Peyer's patch (tissue), 4 donors: ENCODE measurements at places on chromosomes 6 and 20. TPM values are rescaled to one million over a fixed set of nuclear protein-coding genes. Genes with fewer than 3 reads are reported as not detected.

The KIF6 gene
- 0.83 TPM for total RNA-seq

The GDAP1L1 gene
- total RNA-seq = 1.2 TPM

The SLC17A4 gene
- total RNA-seq = 92.9 TPM

The GNRH2 gene
- total RNA-seq = not detected

The PI16 gene
- 1.5 TPM for total RNA-seq

The LY6G6D gene
- not detected for total RNA-seq

The ANKEF1 gene
- 10.2 TPM for total RNA-seq

- DNase-seq = peak; percentile 93
Observed at GRCh38 chr20:34558320-34559218, at the start of gene MAP1LC3A. Gene MAP1LC3A (plus strand): TSS chr20:34558718. CDS start chr20:34558869, 151 bp downstream.

- DNase-seq = no peak
Observed at GRCh38 chr6:158560836-158561320, 987 bp downstream of the TMEM181 start.

- no peak for DNase-seq
Observed at GRCh38 chr6:170032197-170032596, 258.7 kb downstream of the DLL1 start.

DNA sequence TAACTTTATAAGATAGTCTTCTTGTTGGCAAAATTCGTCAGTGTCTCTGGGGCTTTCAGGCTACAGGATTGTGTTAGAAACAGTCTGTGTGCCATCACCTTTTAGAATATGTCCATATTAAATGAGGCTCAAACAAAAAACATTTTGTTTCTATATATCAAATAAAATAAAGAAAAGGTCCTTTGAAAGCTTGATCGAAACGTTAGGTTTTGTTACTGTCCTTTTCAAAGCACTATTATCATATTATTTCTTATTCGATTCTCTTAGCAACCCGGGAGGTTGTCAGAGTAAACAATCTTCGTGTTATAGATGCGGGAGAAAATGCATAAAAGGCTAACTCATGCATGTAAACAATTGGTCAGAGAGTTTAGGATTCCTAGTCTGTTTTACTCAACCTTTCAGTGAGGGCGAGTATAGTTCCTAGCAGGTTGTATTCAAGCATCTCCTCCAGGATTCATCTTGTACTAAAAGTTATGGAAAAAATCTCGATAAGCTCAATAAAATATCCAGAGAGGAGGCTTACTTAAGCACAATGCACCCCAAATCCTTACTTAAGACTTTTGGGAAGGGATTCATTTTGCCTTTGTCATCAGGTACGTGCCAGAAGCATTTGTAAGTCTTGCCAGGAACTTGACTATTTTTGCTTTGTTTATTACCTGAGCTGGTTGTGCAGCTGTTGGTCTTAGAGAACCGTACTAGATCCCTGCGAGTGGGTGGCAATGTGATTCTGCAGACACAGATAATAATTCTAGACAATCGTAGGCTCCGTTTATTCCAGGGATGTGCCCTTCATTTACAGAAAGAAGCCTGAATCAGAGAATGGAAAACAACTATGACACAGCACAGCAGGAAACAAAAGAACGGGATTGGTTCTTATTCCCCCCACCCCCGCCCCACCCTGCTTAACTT is 159.6 kb upstream of the ZNF217 start:
- DNase-seq = no peak

- no peak for DNase-seq
Observed at GRCh38 chr20:22217712-22218352, 366.5 kb downstream of the FOXA2 start.

DNA sequence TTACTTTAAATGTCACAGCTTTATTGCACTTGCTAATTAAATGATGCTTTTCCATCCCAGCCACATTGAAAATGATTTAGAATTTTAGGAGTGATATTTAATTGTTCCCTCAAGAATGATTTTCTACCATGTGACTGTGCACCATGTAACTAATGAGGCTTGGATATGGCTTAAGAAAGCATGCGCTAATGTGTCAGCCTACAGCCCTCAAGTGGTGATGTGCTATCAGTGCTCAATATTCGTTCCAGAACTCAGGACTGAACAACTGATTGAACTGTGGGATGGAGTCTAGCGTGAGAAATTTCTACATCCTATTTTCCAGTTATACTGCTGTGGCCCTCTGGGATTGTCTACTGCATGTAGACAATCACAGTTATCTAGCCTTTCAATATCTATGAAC is 71.5 kb downstream of the PKIB start:
- DNase-seq = no peak

DNA sequence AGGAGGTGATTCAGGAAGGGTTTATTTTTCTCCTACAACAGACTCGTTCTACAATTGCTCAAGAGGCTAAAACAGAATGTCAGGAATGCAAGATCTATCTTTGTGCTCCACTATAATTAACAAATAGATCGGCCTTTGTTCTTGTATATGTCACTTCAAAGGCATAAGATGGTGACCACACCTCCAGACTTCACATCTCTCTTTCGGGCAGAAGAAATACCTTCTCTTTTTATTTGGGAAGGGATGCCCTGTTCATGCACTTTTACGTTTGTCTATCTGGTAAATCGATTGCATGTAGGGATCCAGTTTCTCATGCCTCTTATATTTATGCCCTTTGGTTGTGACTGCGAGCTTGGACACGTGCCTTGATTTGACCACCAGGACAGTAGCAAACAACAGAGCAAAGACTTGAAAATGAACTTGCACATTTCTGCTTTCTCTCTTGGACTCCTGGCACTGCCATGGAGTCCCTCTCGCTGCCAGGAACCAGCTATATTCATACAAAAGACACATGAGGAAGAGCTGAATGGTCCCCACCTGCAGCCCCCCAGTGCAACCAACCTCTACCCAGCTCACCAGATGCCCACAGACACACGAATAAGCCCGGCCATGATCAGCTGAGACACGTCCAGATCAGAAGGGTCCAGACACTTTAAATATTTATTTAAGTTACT is 219.8 kb upstream of the STXBP5 start:
- DNase-seq = no peak

DNA sequence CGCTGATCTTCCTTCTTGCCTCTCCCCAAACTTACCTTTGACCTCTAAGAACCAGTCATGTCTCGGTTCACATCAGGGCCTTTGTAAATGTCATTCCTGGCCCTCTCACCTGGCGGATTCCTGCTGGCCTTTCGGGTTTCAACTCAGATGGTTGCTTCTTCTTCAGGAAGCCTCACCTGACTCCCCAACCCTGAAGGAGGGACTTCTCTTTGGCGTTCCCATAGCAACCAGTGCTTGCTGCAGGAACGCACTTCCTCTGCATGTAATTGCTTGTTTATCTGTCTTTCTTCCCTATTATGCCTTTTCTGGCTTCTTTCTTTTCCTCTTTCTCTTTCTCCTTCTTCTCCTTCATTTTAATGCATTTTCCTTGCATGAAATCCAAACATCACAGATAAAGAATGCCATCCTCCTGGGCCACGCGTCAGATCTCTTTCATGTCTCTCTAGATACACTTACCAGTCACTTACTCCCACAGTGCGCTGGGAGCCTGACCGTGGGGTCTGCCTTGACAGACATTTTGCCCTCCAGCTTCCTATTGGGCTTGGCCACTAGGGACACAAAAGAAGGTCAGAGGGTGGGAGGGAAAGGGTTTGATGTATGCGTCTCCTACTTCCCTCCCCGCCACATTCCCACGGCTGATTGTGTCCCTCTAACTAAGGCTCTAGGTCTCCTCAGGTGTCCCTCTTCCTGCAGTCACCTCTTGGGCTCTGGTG is 295.7 kb upstream of the TSHZ2 start:
- DNase-seq = no peak

DNA sequence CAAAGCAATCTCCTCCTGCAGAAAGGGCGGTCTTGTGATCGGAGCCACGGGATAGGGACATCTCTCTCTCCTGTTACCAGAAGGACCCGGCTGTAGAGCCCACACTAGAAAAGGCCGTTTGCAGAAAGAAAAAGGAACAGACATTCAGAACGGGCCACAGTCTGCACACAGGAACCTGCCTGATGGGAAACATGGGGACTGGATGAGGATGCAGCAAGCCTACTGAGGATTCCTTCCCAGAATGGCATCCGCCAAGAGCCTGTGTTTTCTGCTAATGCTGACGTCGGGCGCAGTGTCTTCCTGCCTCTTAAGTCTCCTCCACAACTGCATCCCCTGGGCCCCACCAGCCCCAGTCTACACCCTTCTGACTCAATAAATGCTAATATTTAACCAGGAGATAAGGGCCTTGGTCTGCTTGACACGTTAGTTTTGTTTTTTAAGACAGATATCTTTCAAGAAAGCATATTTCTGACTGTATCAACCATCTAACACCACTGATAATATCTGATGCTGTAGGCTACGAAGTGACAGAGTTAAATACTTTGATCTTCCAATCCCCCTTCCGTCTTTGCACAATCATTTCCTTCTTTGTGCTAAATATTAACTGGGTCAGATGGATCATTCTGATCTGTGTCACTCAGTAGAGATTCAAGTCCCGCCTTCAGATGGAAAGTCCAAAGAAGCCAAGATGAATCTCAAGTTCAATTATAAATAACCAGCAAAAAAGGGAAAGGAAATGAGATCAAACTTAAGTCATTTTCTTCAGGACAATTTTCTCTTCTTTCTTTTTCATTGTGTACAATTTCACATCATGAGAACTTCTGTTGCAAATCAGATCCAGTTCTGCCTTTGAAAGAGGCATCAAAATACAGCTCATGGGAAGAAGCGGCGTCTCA is 20.7 kb downstream of the FAM50B start:
- DNase-seq = no peak

- no peak for DNase-seq
Observed at GRCh38 chr6:16329233-16329632, 90.8 kb downstream of the GMPR start.

DNA sequence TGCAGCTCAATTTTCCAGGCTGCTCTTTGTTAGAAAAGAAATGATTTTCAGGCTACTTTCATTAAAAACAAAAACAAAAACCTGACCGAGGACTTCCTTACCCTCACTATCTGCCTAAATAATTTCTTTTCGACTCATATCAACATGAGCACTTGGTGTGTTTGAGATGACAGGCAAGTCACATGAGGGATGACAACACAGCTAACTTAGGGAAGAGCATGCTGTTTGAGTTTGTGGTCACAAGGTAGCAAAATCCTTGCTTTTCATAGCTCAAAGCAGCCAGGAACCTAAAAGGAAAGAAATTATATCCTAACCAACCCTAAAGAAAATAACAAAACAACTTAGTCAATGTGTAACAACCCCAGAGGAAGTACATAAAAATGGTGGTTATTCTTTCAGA is 459.5 kb downstream of the KIF16B start:
- no peak for DNase-seq

DNA sequence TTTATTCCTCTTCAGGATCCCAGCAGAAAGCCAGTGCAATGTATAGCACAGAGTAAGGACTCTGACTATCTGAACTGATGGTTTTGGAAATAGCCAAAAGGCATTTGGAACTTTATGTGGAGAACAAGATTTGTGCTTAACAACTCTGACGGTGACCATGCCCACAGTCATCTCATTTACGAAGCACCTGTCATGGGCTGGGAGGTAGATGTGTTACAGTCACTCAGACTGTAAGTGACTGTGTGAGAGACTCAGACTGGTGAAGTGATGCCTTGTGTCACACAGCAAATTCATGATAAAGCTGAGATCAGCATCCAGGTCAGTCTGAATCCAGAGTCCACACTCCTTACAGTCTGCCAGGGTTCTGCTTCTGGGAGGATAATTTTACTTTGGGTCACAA is 23.9 kb upstream of the FAM83C start:
- DNase-seq = no peak

GRCh38 chr20:32649697-32650400 is 23.9 kb downstream of the C20orf203 start:
- DNase-seq = no peak
